SK-MEL-5 (cell line): ENCODE measurements at places on chromosomes 6 and 20. TPM values are rescaled to one million over a fixed set of nuclear protein-coding genes. Genes with fewer than 3 reads are reported as not detected.

DNA sequence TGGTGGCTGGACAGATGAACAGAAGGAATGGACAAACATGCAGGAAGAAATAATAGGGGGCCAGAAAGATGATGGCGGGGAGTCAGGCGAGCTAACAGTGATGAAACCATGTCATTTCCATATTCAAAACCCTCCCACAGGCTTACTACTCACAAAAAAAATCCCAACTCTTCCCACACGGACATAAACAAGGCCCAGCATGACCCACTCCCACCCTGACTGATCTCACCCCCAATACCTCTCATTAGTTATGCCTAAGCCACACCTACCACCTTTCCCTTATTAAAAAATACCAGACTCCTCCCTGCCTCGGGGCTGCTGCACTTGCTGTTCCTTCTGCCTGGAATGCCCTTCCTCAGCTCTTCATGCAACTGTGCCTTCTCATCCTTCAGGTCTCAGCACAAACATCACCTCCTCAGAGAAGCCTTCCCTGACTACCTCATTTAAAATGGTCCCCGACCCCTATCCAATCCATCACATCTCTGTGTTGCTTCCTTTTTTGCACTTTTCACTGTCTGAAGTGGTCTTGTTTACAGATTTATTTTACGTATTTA is 145.8 kb downstream of the PREX1 start:
- no peak for DNase-seq

DNA sequence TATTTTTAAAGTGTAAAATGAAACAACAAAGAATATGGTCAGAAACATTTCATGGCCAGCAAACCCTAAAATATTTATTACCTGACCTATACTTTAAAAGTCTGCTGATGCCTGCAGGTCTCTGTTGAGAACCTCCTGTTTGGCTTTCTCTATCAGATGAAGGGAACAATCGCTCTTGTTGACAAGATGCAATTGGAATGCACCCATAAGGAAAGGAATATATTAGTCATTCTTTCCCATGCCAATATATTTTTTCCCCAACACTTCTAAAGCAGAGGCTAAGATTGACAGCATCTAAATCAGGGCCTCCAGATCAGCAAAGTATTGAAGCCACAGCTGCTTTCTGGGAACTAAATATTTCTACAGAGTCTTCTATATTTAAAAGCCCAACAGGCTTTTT is 897.8 kb downstream of the EPHA7 start:
- no peak for DNase-seq

The MMP24 gene
- total RNA-seq, result 0.24 and 0.32 TPM in 2 replicates

The ADGB gene
- total RNA-seq, result not detected in 2 replicates

The ZC3H12D gene
- total RNA-seq, result 0.13 TPM in 1 of 2 replicates, not detected in the other
